Fibroblast of the aortic adventitia (primary cell): ENCODE measurements at places on chromosomes 6 and 20.

- DNase-seq: no peak
Measured at GRCh38 chr6:110250058-110250457, 69.8 kb downstream of the CDC40 start.

GRCh38 chr6:155008625-155009024 is 13.5 kb downstream of the TIAM2 start:
- no peak for DNase-seq

DNA sequence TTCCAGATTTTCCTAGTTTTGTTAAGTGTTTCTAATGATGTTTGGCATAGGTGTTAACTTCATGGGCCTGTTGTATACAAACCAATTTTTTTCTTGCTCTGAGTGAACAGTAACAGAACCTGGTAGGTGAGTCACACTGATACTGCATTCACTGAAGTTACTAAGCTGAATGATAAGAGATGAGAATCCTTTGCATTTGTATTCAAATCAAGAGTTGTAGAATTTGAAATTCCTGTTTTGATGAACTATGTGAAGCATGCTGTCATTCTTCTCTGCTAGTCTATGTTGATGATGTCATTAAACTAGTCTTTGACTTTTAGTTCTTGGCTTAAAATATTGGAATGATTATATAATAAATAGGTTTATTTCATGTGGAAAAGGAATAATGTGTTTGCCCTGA is 37.9 kb downstream of the PTPRA start:
- DNase-seq: peak; percentile 6

GRCh38 chr6:24396824-24397223 is 5.9 kb upstream of the MRS2 start:
- no peak for DNase-seq

DNA sequence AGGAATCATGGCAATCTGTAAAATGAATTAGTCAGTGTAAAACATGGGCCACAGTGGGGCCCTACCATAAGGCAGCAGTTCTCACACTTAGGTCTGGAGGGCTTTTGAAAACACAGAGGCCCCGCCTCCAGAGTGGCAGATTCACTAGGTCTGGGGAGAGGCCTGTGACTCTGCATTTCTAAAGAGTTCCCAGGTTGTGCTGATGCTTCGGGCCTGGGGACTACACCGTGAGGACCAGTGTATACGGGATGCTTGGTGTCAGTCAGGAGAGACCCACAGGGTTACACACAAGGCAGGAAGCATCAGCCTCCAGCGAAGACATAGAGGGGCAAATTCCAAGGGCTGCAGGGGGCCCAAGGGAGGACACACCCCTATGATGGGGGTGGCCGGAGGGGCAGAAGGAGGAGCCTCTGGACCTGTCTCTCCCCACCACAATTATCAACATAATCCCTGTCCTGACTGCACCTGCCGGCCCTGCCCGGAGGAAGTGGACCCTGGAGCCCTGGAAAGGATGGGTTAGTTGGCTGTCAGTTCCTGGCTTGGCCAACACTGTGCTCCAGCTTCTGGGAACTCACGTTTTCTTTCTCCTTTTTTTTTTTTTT is 46.7 kb downstream of the FGD2 start:
- no peak for DNase-seq

GRCh38 chr20:60559462-60559861 is 601.2 kb downstream of the CDH26 start:
- no peak for DNase-seq

DNA sequence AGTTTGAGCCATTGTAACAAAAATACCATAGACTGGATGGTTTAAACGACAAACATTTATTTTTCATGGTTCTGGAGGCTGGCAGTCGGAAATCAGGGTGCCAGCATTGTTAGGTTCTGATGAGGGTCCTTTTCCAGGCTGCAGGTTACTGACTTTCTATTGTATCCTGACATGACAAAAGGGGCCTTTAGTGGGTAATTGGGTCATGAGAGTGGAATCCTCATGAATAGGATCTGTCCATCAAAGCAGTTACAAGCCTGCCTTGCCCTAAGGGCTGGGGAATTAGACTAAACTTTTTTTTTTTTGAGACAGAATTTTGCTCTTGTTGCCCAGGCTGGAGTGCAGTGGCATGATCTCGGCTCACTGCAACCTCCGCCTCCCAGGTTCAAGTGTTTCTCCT is 347.9 kb upstream of the TSHZ2 start:
- DNase-seq: no peak

DNA sequence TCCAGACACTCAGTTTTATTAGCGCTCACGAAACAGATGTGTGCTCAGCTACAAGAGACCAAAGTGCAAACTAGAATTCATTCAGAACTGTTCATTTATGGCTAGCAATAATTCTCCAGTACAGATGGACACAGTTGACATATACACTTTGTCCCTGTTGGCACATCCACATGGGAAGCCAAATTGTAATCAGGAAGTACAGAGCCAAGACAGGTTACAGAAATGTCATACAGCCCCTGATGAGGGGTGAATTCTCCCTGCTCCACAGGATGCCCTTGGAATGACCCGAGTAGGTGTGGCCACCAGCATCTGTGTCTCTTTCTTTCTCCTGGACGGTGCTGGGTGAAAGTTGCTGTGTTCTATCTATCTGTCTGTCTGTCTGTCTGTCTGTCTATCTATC is 7.6 kb downstream of the DHX35 start:
- no peak for DNase-seq

DNA sequence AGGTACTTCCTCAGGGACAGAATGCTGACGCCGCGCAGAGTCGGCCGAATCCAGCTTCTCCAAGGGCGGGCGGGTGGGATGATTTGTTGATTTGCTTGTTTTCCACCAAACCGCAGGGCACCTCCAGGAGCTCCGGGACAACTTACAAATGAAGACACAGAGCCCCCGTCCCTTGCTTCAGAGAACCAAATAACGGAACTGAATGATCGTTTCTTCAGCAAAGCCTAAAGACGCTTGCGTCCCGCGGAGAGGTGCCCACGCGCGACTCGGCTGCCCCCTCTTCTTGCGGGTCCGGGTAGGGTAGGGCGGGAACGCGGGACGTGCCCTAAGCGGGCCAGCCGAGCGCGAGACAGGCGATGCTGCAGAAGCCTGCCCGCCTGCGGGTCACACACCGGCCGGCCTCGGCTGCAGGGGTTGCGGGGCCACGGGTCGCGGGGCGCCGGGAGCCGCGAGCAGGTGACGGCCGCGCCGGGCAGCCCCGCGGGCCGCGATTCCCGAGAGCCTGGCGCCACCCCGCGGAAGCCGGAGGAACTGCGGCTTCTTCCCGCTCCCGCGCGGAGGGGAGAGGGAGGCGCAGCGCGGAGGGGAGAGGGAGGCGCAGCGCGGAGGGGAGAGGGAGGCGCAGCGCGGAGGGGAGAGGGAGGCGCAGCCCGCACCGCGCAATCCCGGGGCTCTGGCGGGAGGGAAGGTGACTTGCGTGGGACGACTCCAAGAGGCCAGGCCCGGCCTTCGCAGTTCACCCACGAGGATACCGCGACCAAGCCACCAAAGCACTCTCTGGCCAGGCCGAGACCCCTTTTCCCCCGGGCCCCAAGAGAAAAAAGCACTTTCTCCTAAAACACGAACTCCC is 7.7 kb upstream of the FOXF2 start:
- no peak for DNase-seq

DNA sequence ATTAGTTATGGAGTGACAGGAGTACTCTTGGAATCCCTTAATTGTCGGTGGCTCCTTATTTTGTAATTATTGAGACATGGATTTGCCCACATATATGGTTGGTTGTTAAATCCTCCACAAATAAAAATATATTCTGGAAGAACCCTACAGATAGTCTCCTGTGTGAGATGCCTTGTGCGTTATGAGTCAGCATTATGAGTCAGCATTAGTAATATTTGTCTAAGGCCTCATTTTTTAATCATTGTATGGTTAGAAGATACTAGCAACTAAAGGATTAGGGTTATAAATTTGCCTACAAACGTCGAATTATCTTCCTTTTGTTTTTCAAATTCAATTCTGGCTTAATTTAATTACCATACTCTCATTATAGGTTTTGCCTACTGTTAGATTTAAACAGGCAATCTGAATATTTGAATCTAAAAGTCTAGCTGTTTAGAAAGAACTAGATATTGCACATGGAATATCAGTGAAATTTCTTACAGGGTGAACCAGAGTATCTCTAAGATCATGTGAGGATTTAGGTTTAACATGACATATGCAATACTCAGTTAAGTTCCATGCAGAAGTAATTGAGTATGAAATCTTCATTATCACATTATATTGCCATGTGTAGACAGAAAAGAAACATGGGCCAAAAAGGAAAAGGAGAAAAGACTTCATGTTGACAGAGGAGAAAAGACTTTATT is 5.9 kb downstream of the C6orf58 start:
- peak; percentile 72 for DNase-seq
